T-helper 9 cell (primary cell): ENCODE measurements at places on chromosomes 4 and X.

GRCh38 chr4:125013891-125014290, 300.9 kb upstream of the FAT4 start:
- no peak for DNase-seq

GRCh38 chrX:134246282-134246681, 9.3 kb downstream of the CCDC160 start:
- no peak for DNase-seq

- DNase-seq = no peak
These were observed 11.0 kb downstream of the FAT1 start for GRCh38 chr4:186712690-186713089.

DNA sequence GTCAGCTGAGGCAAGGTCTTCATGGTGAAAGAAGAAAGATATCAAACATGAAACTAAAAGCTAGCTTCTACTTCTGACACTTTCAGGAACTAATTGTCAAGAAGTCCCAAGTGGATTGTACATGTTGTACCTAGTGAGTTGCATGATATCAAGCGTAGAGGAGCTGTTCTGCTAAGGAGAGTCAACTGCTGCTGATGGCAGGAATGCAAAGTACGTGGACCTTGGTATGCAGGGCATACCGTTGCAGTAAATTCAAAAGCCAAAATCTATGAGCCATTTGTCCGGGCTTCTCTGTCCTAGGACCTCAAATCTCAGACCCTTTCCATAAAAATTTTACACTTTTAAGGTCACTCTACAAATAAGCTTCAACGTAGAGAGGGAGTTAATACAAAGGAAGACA, 446.2 kb downstream of the KCTD8 start:
- DNase-seq = no peak
